ENCODE measurements at places on chromosomes 2 and 18. TPM values are rescaled to one million over a fixed set of nuclear protein-coding genes. Genes with fewer than 3 reads are reported as not detected.

Gene C1QL2
- not detected for total RNA-seq

Gene PRKAG3
- not detected for total RNA-seq

DNA sequence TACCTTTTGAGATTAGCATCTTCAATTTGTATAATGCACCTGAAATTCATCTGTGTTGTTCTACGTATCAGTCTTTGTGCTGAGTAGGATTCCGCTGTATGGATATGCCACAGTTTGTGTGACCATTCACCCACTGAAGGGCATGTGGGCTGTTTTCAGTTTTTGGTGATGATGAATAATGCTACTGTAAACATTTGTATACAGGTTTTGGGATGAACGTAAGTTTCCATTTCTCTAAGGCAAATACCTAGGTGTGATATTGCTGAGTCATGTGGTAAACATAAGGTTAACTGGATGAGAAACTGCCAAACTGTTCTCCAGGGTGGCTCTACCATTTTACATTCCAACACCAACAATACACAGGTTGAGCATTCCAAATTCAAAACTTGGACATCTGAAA, 35.1 kb downstream of the CABYR start:
- DNase-seq: no peak

- no peak for DNase-seq
Measured at GRCh38 chr18:25805323-25805722, 285.1 kb downstream of the SS18 start.

- DNase-seq: no peak
Measured at GRCh38 chr2:12168791-12169388, 422.5 kb downstream of the LPIN1 start.

DNA sequence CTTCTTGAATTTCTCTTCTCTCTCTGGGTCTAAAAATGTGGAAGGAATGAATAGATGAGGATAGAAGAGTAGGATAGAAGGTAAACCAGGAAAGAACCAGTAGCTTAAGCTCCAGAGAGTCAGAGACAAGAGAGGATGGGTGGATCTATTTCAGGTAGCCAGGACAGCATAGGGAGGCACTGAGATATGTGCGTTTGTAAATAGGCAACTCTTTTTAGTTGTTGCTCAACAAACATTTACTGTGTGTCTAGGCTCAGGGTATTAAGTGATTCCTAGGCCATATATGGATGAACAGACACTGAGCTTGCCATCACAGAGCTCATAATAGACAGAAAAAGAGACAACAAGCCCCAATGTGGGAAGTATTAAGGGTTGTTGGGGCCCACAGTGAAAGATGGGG, 160.5 kb downstream of the NAPG start:
- DNase-seq: no peak

- DNase-seq: no peak
Measured at GRCh38 chr2:238950551-238950950, 102.7 kb downstream of the TWIST2 start.

- no peak for DNase-seq
Measured at GRCh38 chr18:9578306-9578705, 36.1 kb downstream of the PPP4R1 start.

All from T-cell (primary cell).